ENCODE measurements at places on chromosomes 2 and 18.

DNA sequence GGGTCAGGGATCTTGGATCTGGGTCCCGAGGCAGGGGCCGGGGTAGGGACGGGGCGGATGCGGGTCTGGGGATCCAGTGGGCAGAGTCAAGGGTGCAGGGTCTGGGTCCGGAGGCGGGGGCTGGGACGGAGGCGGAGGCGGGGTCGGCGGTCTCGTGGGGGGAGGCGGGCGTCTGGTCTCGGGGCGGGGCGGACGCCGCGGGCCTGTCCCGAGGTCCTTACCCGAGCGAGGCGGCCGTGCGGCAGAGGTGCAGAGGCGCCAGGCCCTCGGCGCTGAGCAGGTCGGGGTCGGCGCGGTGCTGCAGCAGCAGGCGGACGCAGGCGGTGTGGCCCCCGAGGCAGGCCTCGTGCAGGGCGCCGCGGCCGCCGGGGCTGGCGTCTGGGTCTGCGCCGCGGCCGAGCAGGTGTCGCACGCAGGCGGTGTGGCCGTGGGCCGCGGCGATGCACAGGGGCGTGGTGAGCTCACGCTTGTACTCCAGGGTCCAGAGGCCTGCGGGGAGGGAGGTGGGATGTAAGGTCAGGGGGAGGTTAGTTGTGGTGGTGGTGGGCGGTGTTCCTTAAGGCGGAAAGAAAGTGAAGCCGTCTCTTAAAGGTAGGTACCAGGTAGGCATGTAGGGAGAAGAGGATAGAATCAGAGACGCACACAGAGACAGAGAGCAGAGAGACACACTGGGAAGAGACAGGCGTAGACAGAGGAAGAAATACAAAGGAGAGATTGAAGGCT, 26.6 kb downstream of the ASB18 start:
- no peak for DNase-seq

GRCh38 chr2:834233-834632, 116.4 kb upstream of the SNTG2 start:
- no peak for DNase-seq

GRCh38 chr2:167215595-167215994, 327.3 kb downstream of the XIRP2 start:
- DNase-seq: no peak

GRCh38 chr2:84925336-84925723, 19.9 kb downstream of the TMSB10 start:
- DNase-seq: no peak

DNA sequence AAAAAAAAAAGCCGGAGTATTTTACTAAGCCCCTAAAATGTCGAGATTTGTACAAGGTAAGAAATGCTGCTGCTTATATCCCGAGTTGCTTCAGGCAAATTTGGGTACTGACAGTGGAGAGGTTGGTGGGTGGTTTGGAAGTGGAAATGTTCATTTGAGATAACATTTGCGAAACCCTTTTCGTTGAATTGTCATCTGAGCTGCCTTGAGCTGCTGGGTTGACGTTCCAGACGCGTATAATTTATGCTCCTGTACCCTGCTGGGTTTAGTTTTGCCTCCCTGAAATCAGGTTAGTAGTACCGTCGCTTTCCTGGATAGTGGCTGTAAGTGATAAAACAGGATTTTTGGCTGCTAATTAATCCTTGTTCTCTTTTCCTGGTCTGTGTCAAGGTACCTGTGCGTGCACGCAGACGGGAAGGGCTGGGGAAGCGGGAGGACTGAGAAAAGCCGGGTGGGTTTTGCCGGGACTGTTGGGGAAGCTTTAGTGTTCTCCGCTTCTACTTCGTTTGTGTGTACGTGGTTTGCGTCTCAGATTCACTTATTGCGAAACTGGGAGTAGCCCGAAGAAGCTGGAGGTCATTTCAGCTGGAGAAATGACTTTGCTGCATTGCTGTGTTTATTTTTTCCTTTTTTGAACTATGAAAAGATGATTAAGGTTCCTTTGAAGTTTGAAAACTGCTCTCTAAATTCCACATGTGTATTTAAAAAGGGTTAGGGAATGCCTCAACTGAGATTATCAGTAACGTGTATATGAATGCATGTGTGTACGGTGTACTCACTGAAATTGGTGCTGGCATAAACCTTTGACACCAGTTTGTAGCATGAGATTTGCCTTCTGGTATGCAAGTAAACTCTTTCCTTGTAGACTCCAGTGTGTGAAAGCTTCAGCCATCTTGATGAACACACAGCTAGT, 709 bp downstream of the UGP2 start:
- DNase-seq: no peak

GRCh38 chr2:228768818-228769217, 502.3 kb downstream of the PID1 start:
- no peak for DNase-seq

All from stimulated activated CD8-positive, alpha-beta memory T cell treated with anti-CD3 and anti-CD28 coated beads, Interleukin-4, amount 100 ng/mL, for 4 hours (primary cell).